ENCODE measurements at places on chromosomes 7 and 10. TPM values are rescaled to one million over a fixed set of nuclear protein-coding genes. Genes with fewer than 3 reads are reported as not detected.

DNA sequence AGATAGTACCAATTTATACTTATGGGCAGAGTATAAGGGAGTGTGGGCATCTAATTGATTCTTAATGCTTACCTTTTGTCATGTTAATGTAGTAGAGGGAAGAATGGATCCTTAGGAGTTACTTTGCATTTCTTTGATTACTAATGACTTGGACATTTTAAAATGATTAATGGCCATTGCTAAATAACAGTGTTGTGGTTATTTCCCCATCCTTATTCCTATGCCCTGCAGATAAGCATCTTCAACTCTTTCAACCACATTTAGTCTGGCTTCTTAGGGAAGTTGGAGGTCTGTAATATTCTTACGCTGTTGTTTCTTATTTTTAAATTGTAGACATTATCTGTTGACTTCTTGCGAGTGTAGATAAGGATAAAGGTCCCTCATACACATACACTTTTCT is 37.2 kb downstream of the KAT6B start:
- DNase-seq, result no peak

The PCDH15 gene
- not detected for total RNA-seq

DNA sequence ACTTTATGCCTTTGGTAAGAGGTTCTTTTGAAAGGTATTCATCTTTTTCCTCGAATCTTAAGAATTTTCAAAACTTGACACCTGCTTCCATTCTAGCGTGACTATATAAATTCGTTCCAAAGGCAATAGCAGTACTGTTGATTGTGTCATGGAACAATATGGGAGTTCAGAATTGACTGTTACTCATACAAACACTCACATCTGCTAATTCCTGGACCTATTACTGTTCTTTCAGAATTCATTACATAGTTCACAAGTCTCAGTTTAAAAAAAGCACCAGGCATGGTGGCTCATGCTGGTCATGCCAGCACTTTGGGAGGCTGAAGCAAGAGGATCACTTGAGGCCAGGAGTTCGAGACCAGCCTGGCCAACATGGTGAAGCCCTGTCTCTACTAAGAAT is 80.9 kb downstream of the CACNB2 start:
- no peak for DNase-seq

The CCDC146 gene
- total RNA-seq, result 10.8 TPM

DNA sequence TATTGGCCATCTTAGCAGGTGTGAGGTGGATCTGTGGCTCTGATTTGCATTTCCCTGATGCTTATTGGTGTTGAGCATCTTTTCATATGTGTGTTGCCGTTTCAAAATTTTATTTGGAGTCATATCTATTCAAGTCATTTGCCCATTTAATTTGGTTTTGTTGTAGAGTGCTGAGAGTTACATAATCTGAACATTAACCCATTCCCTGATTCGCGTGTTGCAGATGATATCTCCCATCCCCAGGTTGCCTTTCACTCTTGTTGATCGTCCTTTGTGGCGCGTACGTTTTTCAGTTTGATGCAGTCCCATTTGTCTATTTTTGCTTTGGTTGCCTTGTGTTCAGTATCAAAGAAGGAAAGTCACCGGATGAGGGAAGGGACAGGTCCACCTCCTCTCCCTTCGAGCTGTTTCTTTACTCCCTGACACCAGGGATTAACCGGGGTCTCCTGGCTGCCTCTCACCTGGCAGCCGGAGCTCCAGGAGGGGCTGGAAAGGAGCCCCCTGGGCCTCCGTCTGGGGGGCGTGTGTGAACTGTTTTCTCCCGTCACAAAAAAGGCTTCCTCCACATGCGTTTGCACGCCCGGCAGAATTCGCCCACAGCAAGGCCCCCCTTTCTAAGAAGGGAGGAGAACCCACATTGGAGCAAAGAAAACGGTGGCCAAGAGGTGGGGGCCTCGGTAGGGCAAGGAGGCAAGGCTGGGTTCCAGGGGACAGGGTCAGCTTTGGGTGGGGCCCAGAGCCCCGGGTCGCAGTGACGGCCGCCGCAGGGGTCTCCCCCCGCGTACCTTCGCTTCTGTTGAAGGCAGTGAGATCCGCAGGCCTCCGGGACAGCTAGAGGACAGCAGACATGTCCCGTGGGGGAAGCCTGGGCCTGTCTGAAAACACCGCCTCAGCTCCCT is 8.3 kb downstream of the MNX1 start:
- DNase-seq, result no peak

DNA sequence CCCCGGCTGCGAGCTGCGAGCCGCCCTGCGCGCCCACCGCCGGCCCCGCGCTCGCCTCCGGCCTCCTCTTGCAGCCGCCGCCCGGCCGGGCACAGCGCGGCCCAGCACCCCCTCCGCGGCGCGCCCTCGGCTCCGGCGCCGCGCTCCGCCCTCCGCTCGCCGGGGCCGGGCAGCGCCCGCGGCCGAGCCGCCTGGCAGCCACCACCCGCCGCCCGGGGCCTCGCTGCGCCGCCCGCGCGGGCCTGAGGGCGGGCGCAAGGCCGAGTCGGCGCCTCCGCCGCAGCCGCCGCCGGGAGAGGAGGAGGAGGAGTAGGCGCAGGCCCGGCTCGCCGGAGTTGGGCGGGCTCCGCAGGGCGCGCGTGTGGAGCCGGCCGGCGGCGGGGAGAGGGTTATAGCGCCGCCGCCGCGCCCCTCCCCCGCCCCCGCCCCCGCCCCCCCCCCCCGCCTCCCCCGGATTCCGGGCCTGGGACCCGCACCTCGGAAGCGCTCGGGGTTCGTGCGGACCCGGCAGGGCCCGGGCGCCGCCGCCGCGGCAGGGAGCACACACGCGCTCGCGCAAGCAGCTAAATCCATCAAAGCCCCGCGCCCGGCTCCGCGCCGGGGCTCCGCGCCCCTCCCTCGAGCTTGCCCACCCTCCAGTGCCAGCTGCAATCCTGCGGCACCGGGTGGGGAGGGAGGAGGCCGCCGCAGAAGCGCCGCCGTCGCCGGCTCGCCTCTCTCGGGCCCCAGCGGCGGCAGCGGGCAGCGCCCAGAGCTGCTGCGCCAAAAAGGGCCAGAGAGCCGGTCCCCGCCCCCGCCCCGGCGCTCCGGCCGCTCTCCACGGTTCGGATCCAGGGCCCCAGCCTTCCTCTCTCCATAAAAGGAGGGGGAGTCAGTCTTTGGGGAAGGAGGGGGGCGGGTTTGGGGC is at the start of gene PDGFA:
Gene PDGFA, minus strand, starts transcription at position 363 of the 907 bp plus-strand sequence. CDS start 845 bp downstream, outside the sequence.
- DNase-seq, result no peak

The RPEL1 gene
- 0.25 TPM for total RNA-seq

DNA sequence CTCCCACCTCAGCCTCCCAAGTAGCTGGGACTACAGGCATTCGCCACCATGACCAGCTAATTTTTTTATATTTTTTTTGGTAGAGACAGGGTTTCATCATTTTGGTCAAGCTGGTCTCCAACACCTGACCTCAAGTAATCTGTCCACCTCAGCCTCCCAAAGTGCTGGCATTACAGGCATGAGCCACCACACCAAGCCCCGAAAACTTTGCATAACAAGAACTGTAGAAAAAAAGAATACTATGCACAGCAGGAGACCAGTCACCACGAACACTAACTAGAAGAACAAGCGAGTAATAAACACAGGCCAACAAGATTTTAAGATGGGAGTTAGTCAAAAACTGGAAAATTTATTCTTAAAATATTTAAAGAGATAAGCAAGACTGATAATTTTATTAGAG is 447.0 kb downstream of the ETV1 start:
- no peak for DNase-seq

The PTPN20 gene
- total RNA-seq, result 9.5 TPM

- DNase-seq, result peak; percentile 90
These were observed 16.8 kb downstream of the BBIP1 start for GRCh38 chr10:110901954-110902819.

- no peak for DNase-seq
These were observed 142.6 kb upstream of the CDC14C start for GRCh38 chr7:48781752-48782151.

DNA sequence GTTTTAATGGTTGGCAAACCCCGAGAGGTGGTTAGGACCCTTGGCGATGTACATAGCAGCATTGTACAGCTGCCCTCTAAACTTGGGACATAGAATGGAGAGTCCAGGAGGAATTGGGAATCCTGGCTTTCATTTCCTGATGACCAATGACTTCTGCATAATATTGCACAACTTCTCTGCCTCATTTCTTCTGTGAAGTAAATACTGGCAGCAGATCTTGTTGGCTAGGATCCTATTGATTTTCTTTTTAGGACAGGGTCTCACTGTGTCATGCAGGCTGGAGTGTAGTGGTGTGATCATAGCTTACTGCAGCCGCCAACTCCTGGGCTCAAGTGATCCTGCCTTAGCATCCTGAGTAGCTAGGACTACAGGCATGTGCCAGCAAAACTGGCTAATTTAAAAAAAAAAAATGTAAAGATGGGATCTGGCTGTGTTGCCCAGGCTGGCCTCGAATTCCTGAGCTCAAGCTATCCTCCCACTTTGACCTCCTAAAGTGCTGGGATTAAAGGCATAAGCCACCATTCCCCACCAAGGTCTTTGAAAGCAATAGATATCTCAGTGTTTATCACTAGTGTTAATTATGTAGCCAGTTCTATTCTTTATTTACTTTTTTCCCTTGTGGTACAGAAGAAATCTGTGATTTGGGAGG is 58.1 kb downstream of the PODXL start:
- peak; percentile 13 for DNase-seq

The NEUROD6 gene
- total RNA-seq, result not detected

The OPN4 gene
- total RNA-seq, result not detected

DNA sequence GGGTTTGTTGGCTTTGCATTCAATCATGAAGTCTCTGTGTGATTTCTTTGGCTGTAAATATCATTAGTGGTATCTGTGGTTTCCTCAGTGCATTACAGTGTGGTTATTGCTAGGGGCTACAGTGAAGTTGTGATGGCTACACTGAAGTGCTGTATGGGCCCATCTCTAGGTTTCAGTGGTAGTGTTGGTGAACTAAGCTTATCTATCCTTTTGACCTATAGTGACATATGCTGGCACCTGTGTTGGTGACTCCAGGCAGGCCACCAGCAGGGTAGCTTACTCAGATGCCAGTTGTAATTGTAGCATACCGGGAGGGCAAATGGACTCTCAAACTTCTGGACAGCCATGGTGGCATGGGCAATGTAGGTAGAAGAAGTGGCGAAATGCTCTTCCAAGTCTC is 219.0 kb downstream of the ANKRD30A start:
- DNase-seq, result no peak

DNA sequence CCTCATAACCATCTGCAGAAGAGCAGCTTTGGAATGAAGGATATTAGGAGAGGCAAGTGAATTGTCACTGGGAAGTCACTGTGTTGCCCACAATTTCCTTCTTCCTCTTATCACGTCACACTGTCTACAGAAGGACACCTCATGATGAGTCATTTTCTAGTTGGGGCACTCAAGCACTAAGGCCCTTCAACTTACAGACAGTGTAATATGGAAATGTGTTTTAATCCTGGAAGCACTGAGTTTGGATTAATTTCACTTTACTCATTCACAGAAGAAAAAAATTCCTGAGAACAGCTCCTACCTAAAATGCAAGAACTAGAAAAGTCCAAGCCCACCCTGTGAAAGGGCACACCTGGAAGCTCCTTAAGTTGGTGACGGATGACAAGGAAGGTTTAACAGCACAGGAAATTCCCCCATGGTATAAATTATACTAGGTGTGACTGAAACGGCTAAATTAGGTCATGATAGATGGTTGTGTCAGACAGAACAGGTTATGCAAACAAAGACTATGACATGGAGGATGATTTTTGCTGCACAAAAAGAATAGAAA is 56.6 kb downstream of the PARD3 start:
- peak; percentile 97 for DNase-seq

- no peak for DNase-seq
These were observed 439.1 kb downstream of the AUTS2 start for GRCh38 chr7:70037171-70037933.

DNA sequence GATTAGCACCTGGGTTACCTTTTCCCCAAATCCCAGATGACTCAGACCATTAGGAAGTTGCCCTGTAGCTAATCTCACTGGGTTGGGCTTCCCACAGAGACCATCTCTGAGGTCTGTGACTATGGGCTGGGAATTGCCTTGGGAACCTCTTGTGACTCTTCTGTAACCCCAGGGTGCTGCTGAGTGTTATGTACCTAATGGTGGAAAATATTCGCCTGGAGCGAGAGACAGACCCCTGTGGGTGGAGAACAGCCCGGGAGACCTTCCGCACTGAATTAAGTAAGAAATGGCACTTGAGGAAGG is 20.0 kb downstream of the STRIP2 start:
- DNase-seq, result no peak

- DNase-seq, result no peak
These were observed 20.4 kb downstream of the ZNF365 start for GRCh38 chr10:62394556-62395018.

GRCh38 chr7:37915438-37915837 is 1.2 kb downstream of the SFRP4 start:
- DNase-seq, result no peak

DNA sequence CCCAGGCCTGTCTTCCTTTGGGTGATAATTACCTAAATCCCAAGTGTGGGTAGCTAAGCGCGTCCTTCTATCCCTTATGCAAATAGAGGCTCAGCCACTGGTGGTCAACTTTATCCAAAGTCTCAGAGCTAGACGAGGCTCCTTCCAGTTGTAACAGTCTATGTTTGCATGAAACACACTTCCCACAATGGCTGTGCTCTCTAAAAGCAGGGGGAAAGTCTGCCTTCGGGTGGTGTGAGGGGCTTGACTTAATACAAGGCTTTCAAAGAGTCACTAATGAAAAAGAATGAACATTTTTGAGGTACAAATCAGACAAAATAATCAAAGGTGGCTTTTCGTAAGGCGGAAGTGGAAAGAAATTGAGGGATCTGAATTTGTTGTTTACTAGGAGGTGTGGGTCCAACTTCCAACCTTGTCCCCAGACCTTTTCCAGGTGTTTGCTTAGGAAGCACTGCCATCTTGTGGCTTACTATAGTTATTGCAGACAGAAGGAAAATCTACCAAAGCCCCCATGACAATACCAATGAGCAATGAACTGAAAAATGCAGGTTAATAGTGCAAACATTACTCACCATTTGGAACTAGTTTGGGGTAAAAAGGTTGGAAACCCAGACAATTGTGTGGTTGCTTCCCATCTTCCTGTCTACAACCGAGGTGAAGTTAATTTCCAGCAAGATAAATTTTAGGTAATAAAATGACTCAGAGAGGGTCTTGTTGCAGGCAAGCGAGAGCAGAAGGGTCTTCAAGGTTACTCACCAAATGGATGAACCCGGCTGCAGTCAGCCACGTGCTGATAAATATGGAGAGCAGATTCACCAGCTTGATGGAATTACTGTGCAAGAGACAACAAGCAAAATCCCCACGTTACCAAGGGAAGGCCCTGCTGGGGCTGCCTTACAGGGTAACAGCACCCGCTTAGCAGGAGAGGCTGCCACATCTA is 525.7 kb downstream of the KCNMA1 start:
- peak; percentile 86 for DNase-seq

The ATRNL1 gene
- total RNA-seq, result 5.0 TPM

- DNase-seq, result peak; percentile 60
These were observed at the start of gene SEMA3A for GRCh38 chr7:84194484-84195271. SEMA3A (minus strand) TSS chr7:84194789; CDS start chr7:84194586, 203 bp downstream.
